ENCODE measurements at places on chromosomes 16 and 17.

GRCh38 chr17:58667934-58668597 is 23.8 kb downstream of the TEX14 start:
- no peak for DNase-seq

DNA sequence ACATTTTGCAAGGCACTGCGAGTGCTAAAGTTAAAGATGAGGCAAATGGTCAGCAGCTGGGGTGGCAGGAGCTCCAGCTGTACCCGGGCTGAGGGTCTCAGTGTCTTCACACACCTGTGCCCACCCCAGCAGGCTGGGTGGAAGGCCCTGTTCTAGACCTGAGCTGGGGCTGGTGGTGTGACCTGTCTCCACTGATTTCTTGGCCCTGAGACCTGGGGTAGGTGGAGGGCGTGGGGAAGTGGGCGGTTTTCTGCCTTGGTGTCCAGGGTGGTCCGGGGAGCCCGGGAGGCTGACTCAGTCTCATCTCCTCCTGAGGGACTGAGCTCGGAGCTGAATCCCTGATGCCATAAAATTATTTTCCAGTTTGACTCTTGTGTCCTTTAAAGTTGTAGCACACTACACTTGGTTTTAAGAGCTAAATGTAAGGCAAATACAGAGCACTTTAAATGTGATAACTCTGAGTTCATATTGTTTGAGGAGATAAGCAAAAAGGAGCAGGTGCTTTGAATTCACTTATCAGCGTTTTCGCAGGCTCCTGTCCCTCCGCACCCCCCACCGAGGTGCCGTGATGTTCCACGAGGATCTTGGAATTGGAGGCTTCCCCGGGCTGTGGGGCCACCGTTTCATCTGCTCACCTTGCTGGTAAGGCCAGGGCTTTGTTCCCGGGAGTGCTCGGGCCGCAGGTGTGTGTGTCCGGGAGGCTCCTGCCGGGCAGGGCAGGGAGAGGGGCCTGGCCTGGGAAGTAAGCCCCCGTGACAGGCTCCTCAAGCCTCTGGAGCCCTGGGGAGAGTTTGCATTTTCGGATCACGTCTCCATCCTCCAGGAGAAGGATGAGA is 117.0 kb downstream of the AATF start:
- no peak for DNase-seq

DNA sequence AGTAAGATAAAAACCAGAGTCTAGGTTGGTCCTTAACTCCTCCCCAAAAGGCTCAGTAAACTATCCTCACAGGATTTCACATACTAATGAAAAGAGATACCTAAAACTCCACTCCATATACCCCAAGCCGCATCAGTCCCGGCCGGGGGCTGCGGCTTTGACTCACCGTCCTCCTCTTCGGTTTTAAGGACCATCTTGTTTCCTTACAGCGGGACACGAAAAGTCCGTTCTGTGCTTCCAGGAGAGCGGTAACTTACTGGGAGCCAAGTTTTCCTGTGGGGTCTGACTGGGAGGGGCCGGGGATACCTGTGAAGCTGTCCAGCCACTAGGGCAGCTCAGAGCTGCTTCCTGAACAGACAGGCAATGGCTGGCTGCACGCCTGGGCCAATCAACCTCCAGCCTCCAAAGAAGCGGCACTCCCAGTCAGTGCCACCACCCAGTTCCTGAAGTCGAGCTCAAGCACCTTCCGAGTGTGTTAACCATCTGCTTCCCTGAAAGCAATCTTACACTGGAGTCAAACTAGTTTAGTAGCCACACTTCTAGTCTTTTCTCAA is 45.5 kb downstream of the CYTH1 start:
- DNase-seq = no peak

- no peak for DNase-seq
These were observed 11.4 kb downstream of the ACSF3 start for GRCh38 chr16:89104930-89105571.

- no peak for DNase-seq
These were observed 42.9 kb upstream of the CPPED1 start for GRCh38 chr16:12846592-12846991.
